ENCODE measurements at places on chromosomes 7 and 10. TPM values are rescaled to one million over a fixed set of nuclear protein-coding genes. Genes with fewer than 3 reads are reported as not detected.

Gene TWIST1
- 31.2 TPM for total RNA-seq

Gene NEUROG3
- total RNA-seq: not detected

Gene MEIG1
- total RNA-seq: 0.26 TPM

GRCh38 chr7:90958647-90959046 lies 305.6 kb upstream of the FZD1 start:
- H3K36me3 ChIP-seq: no peaks in the 10 kb centered on the region
- H3K27me3 ChIP-seq: no peaks in the 10 kb centered on the region
- no peak overlapping the region for H3K4me3 ChIP-seq
- H3K4me1 ChIP-seq: no peaks in the 10 kb centered on the region
- peak; percentile 71 for DNase-seq
- no peak overlapping the region for H3K27ac ChIP-seq

GRCh38 chr10:7449063-7449695 lies 38.3 kb upstream of the SFMBT2 start:
- DNase-seq: no peak
- H3K36me3 ChIP-seq: no peaks in the 10 kb centered on the region
- H3K4me1 ChIP-seq: no peaks in the 10 kb centered on the region
- H3K27ac ChIP-seq: no peak overlapping the region
- H3K27me3 ChIP-seq: no peaks in the 10 kb centered on the region
- H3K4me3 ChIP-seq: no peak overlapping the region

GRCh38 chr7:71772779-71773178 lies 639.4 kb downstream of the CALN1 start:
- H3K4me3 ChIP-seq: no peak overlapping the region
- no peaks in the 10 kb centered on the region for H3K4me1 ChIP-seq

GRCh38 chr10:85315657-85316056 lies 987.3 kb downstream of the CCSER2 start:
- DNase-seq: no peak
- H3K36me3 ChIP-seq: no peaks in the 10 kb centered on the region
- no peak overlapping the region for H3K27ac ChIP-seq
- no peak overlapping the region for H3K4me3 ChIP-seq

GRCh38 chr10:78314651-78315050 lies 281.0 kb downstream of the RPS24 start:
- H3K27ac ChIP-seq: no peak overlapping the region
- no peak overlapping the region for H3K4me3 ChIP-seq
- H3K36me3 ChIP-seq: no peaks in the 10 kb centered on the region
- peaks cover 4% of the 10 kb centered on the region for H3K4me1 ChIP-seq
- no peaks in the 10 kb centered on the region for H3K27me3 ChIP-seq

- no peaks in the 10 kb centered on the region for H3K36me3 ChIP-seq
- no peaks in the 10 kb centered on the region for H3K4me1 ChIP-seq
- no peaks in the 10 kb centered on the region for H3K27me3 ChIP-seq
- H3K4me3 ChIP-seq: no peak overlapping the region
- DNase-seq: no peak
Measured at GRCh38 chr7:134254311-134254710, 62.4 kb downstream of the SLC35B4 start.

DNA sequence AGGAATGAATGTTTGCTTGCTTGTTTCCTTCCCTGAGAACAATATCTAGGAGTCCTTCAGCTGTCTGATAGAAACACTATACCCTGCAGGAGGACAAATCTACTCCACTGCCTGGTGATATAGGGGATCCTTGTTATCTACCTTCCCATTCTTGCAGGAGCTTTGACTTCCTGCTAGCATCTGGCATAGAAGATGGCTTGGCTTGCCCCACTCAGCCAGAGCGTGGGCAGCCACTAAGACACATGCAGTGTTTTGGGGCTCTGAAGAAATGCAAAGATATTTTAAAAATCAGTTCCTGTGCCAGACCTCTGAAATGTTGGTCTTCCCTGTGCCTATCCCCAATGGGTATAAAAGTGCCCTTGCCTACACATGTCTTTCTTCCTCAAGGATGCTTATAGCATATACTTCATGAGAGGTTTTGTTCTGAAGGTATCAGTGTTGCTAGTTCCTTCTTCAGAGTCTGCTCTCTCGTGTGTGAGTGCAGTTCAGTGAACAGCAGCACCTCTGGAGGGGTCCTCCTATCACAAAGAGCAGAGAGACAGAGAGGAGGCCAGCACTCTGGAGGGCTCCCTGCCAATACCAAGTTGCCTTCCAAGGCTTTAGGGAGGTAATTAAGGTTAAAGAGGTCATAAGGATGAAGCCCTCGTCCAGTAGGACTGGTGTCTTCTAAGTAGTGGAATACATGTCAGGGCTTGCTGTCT lies 149.1 kb upstream of the CALCR start:
- no peak for DNase-seq
- H3K27me3 ChIP-seq: no peaks in the 10 kb centered on the region
- no peak overlapping the region for H3K27ac ChIP-seq
- no peaks in the 10 kb centered on the region for H3K4me1 ChIP-seq

Data from fibroblast of lung (primary cell).